ENCODE measurements at places on chromosomes 16 and 17.

DNA sequence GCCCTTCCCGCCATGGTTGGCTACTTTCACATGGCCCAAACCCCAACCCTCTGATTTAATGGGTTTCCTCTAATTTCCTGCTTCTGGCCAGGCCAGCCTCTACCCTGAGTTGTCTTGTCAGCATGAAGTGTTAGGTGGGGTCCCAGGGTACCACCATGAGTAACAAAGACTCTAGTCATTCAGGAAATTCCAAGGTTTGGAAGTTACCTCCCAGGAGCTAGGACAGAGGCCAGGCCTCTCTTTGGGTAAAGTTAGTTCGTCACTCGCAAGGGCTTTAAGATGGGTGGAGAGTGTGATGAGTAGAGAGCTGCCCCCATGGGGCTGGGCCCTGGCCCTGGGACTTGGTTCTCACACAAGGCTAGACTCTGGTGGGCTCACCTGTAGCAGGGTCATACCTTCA, 54.6 kb downstream of the PLD6 start:
- DNase-seq = peak; percentile 62

GRCh38 chr17:68204736-68205135, 43.1 kb upstream of the AMZ2 start:
- DNase-seq = no peak

DNA sequence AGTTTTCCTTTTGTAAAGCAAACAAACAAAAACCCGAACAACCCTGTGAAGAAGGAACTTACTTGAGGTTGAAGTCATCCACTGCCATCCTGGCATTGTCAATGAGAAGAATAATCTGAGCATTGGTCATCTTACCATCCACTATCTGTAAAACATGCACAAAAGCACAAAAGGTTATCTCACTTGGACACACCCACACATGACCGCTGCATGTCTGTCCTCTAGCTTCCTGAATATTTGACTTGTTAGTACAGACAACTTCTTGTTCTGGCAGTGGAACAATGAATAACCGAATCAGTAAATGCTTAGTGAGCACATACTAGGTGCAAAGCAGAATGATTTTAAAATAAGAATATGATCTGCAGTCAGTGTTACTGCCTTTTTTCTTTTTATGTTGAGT, 6.1 kb downstream of the KRT23 start:
- no peak for DNase-seq

GRCh38 chr17:76547183-76547641, 7.4 kb downstream of the PRCD start:
- DNase-seq = peak; percentile 67

DNA sequence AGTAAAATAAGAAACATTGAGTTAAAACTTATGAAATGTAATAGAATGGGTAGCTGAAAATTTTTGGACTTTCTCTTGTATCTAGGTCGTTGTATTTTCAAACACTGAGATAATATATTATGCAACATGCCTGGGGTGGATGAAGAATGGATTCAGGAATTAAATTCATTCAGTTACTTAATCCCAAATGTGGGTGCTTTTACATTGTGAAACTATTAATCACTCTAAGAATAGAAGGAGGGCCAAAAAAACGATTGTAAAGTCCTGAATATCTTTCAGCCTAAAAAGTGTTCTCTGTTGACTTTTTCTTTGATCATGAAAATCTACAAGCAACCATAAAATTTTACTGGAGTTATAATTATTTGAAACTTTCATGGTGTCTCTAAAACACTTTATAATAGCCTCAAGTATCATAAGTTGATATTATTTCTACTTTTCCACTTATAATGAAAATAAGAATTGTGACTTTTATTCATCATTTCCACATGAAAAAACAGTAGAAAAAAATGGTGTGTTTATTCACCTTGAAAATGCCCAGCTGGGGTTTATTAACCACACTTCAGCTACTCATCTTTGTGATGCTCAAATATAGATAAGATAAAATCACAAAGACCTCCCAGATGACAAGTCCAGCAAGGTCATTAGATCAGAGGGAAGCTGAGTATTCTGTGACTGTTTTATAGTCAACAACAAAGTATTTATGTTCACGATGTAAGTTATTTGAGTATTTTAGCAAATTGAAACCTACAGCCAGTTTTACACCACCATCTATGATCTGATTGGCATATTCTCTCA, 619.9 kb upstream of the SOX9 start:
- DNase-seq = peak; percentile 72

DNA sequence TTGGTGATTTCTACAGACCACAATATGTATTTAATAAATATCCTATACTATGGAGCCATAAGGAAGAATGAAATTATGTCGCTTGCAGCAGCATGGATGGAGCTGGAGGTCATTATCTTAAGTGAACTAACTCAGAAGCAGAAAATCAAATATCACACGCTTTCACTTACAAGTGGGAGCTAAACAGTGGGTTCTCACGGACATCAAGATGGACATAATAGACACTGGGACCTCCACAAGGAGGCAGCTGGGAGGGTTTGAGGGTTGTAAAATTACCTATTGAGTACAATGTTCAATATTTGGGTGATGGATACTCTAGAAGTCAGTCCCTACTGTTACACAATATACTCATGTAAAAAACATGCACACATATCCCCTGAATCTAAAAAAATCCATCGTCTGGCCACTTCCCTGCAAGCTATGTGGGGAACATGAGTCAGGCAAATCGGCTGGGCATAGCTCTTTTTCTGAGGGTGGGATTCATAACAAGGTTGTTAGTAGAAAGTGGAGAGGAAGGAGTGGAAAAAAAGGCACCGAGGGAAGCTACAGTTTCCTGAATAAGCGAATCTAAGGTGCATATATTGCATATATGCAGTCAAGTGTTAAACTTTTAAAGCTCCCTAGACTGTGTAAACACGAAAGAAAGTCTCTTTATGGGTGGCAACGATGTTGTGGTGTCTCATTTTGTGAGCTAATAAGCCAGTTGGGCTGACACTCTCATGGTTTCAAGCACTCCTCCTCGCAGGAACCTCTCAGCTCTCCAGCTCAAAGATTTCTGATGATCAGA, 135.2 kb upstream of the CPHXL start:
- DNase-seq = no peak
